Activated T-cell treated with anti-CD3 and anti-CD28 coated beads, Interleukin-2, amount 50 U/mL, for 1 hour (primary cell): ENCODE measurements at places on chromosomes 2 and 18.

- no peak for DNase-seq
Observed at GRCh38 chr2:217282531-217282930, 422.7 kb upstream of the TNP1 start.

GRCh38 chr2:102368461-102369109 is 13.0 kb downstream of the IL18R1 start:
- peak; percentile 32 for DNase-seq

DNA sequence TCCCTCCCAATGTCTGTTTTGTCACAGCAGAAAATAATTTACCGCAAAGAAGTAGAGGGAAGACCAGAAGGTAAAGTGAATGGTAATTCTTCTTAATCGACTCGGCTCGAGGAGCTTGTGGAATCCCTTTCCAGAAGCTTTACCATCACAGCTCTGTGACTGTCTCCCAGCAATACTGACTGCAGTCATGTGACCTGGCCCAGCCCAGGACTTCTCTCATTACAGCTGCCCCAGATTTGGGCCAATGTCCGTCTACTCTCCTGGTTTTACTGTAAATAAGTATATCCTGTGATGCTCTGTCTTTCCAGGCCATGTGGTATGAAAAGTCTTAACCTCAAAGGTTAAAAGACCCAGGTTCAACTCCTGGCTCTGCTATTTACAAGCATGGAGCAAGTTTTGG is 18.9 kb upstream of the ELOA2 start:
- no peak for DNase-seq

DNA sequence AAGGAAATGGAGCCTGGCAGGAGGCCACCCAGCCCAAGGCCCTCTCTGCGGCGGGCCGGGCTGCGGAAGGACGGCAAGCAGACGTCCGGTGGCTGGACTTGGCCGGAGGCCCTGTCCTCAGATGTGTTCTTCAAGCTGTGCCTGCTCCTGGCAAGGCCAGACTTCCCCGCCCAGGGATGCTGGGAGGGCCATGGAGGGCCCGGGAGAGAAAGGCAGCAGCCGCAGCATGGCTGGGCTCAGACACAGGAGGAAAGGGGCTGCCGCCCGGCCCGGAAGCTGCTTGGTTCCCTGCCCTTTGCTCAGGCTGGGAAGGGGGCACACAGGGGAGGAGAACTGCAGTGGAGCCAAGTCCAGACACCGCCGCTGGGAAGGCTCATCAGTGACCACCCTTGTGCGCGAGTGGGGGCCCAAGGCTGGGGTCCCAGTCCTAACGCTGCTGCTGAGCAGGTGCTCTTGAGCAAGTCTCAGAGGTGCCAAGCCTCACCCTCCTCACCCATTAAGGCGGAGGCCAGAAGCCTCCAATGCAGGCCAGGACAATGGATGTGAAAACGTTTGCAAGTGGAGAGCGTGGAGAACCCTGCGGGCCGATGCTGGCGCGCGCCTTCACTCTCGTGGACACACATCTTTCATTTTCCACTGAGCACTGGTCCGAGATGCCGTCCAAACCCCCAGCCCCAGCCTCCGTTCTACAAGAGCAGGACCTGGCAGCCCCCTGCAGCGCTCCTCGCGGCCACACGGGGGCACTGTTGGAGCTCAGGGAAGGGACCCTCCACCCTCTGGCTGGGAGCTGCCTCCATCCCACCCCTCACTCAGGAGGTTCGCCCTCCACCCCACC is 7.9 kb downstream of the CROCC2 start:
- DNase-seq, result peak; percentile 77

GRCh38 chr2:175930504-175930903 is 71.6 kb downstream of the LNPK start:
- DNase-seq, result no peak

DNA sequence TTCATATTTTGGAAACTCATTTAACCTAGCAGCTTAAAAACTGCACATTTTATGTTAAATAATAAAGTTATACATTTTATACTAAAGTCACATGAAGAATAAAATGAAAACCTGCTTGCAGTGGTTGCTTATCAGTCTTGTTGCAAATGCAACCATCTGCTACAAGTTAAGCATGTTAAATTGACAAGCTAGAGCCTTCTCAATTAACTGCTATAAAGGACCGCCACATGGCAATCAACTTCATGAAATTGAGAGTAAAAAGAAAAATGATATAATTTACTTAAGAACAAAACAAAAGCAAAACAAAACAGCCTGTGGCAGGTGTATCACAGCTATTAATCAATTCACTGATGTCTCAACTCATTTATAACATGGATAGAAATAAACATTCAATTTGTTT is 78.7 kb downstream of the RTTN start:
- DNase-seq, result no peak

GRCh38 chr18:44156126-44156525 is 524.6 kb upstream of the SETBP1 start:
- DNase-seq, result no peak

DNA sequence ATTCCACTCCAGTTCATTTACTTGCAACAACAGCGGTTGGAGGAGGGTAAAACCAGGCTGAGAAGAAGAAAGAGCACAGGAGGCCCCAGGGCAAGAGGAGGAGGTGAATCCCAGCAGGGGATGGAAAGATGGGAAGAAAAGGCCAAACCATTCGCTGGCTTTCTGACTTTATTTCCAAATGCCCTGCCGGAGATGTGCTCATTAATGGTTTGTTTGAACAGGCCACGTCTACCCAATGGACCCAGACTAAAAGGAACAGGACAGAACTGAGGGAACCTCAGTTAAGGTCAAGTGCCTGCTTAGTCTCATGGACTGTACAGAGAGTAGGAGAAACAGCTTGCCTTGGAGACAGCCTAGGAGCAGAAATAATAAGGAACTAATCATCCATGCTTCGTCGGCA is 121.6 kb upstream of the NDUFV2 start:
- DNase-seq, result no peak

DNA sequence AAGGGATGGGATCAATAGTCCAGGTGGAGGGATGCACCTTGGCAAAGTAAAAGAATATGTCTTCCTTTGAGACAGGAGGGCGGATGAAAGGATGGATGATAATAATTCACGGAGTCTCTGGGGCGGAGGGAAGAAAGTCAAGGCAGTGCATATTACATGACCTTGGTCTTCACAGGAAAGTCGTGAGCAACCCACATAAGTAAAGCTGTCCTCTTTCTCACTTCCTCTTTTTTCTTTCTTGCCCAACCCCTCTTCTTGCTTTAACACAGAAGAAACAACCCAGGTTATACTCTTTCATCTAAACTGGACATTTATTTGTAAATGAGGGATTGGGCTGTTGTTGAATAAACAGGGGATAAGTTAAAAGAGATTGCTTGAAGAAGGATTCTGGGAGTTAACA is 168.7 kb upstream of the SKOR2 start:
- DNase-seq, result no peak

GRCh38 chr2:241321033-241321432 is 5.3 kb downstream of the SEPTIN2 start:
- no peak for DNase-seq

DNA sequence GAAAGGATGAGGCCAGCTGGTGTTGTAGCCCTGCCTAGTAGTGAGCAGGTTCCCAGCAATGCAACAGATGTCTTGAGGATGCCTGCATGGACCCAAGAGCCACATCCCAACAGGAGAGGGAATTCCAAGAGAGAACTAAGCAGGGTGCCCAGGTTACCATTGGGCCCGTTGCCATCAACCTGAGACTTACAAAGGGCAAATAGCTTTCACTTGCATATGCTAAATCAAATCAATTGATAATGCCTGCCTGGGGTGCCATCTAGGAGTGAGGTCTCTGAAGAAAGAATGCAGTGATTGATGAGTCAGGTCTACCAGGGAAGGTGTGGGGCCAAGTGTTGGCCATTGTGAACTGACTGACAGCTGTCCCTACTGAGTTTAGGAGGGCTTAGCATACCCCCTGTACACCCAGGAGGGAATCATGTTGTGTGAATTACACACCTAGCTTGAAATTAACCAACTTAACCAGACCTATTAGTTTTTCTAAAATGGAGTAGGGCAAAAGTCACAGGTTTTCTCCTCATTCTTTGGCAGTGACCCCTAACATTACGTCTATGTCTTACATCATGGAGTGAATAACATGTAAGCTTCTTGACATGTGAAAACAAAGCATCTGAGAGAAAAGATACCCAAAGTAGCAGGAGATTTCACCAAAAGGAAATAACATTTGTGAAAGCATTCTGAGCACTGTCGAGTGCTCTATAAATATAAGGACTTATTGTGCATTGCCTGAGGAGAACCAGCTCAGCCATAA is 32.3 kb downstream of the FHOD3 start:
- no peak for DNase-seq

GRCh38 chr2:228268756-228269155 is 87.3 kb upstream of the SPHKAP start:
- no peak for DNase-seq

GRCh38 chr2:19800796-19801195 is 101.0 kb downstream of the TTC32 start:
- no peak for DNase-seq

DNA sequence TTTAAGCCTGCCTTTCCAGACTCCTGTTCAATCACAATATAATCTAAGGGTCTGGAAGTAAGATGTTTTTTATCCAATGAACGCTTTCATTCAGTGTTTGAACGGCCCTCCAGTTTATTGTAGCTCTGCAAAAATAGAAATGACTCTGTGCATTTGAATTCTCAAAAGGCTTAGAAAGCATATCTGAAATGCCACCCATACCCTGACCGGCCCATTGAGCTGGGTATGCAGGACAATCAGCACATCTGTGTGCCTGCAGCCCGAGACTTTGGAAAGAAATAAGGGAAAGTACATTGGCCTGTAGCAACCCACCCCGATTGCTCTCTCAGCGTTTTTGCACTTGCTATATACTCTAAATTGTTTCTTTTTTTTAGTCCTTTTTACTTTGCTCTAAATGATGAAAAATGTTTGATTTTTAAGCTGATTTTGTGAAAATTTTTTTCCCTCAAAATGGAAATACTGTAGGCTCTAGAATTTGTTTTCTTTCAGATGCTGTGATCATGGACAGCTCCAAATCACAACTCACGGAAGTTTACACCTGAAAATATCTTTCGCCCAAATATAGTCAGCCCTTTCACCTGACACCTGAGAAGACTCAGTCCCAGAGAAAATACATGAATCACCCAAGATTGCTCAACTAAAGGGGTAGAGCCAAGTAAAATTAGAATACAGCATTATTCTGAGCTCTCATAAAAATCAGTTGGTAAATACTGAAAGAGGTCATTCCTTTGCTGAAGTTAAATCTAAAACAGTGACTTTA is 194.5 kb upstream of the SIX3 start:
- no peak for DNase-seq

DNA sequence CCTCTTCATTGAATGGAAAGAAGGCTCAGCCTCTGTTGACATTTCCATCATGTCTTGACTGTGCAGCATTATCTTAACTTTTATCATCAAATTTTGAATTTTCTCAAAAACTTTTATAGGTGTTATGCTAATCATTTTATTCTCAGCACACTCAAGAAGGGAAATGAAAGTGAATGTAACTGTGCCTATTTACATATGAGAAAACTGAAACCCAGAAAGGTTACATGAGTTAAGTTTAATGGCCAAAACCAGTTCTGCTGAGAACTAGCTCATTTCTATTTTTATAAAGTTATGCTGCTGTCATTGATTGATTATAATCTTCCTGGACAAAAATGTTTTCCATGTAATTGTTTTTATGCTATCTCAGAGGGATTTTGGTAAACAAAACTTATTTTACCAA is 618.8 kb upstream of the NRXN1 start:
- no peak for DNase-seq

DNA sequence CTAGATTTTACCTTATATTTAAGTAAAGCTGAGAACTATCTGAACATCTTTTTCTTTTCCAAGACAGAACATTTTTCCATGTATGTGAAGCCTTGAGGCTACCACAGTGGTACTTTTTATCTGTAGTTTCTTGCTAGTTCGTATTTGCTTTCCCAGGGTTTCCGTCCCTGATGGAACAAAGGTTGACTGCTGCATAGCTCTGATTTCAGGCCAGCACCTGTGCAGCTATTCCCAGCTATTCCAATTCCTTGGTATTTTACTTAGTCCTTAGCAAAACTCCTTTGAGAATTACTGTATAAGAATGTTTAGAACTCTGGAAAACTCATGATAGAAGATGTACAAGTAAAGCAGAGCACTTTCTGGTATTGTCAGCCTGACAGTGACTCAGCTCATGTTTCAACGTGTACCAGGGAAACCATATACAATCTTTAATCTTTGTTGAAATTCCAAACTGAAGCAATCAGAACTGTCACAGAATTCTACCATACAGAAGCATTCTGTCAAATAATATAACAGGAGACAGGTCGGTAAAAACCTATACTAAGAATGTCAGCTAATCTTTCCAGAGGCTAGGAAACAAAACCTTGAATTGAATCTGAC is 162.2 kb downstream of the PKP4 start:
- no peak for DNase-seq

DNA sequence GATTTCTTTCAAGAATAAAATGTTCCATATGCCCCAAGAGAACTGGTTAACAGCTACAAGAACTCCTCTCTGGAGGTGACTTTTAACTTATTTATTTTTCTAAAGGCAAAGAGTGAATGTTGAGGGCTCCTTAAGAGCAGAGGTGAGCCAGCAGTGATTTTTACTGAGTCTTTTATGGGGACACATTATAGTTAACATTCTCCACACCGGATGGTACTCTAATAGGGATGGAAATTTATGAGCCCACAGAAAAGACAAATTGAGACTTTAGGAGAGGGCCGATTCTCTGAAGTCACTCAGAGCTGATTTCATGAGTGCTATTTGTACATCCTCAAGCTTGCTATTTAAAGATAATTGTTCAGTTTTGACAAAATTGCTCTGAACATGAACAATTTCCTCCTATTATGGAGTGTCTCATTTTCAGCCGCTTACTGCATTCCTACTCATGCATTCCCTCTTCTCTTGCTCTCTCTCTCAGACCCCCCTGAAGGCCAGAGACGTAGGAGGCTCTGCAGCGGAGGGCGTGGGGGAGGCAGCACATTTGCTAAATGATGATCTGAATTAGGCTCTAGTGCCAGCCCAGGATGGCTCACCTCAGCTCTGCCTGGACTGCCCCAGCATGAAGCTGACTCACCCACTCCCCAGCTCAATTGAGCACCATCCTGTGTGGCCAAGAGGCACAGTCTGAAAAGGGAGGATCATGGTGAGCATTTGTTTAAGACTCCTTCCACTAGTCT is 5.9 kb upstream of the RPL37A start:
- DNase-seq, result no peak

GRCh38 chr2:171315781-171316180 is 118.0 kb downstream of the METTL8 start:
- DNase-seq, result no peak

GRCh38 chr2:238369591-238370040 is 49.3 kb downstream of the TRAF3IP1 start:
- no peak for DNase-seq

- no peak for DNase-seq
Observed at GRCh38 chr2:83784947-83785346, 674.1 kb downstream of the SUCLG1 start.

- no peak for DNase-seq
Observed at GRCh38 chr2:170255971-170256370, 78.0 kb downstream of the MYO3B start.

- DNase-seq, result no peak
Observed at GRCh38 chr2:211157211-211157610, 600.8 kb downstream of the CPS1 start.

DNA sequence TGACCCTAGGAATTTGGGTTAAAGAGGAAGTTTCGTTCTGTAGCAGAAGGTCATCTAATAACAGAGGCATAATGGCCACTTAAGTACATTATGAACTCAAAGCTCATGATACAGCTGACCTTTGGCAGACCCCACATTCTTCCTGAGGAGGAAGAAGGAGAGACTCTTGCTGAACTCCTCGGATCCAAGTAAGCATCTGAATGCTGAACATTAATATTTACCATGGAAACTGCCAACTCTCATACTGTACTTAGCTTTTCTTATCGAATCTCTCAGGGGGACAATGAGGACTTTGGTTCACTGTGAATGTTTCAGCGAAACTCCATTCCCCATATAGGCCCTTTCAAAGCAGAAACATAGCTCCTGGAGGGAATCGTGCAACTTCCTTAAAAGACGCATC is 781.4 kb upstream of the GYPC start:
- DNase-seq, result no peak
